ENCODE measurements at places on chromosomes 7 and 10.

GRCh38 chr10:17792991-17793390 lies 16.2 kb upstream of the MRC1 start:
- DNase-seq: no peak

DNA sequence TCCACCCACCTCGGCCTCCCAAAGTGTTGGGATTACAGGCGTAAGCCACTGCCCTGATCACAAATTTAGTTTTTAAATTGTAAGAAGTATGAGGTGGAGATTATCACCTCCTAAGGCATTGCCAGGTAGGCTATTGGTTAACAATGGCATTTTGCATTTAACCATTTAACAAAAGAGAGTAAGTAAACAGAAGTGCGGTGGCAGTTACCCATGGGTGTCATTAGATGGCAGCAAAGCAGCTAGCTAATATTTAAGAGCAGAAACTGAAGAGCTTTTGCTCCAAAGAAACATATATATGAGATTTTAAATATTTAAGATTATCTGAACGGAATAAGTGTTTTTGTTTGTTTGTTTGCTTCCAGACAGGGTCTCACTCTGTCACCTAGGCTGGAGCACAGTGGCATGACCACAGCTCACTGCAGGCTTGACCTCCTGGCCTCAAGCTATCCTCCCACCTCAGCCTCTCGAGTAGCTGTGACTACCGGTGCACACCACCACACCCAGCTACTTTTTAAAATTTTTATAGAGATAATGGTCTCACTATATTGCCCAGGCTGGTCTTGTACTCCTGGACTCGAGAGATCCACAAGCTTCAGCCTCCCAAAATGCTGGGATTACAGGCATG lies 325.5 kb upstream of the C7orf33 start:
- DNase-seq: peak; percentile 28

GRCh38 chr7:55534262-55534915 lies 37.9 kb downstream of the VOPP1 start:
- DNase-seq: peak; percentile 98

DNA sequence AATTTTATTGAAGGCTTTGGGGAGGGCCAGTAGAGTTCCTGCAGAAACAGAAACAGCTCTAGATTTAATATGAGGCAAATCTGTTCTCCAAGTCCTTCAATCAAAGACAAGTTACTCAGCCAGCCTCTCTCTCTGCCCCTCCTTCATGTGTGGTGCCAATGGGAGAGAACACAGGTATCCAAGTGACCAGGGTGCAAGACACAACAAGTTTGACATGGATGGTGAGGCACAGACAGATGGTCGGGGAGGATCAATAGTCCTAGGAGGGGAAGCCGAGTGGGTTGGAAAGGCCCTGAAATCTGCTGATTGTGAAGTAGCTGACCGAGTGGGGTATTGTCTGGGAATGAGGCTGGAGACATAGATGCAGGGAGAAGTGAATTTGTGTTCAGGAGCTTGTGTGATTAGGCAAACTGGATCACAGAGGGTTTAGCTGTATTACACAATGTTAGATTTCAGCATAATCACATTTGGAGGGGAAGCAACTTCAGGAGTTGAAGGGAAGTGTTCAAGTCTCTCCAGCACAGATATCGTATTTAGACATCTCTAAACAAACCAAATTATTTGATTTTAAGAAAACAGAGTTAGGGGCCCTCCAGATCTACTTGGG lies 1.5 kb downstream of the GIMAP1 start:
- DNase-seq: no peak

- DNase-seq: no peak
These were observed 2.1 kb downstream of the VSIR start for GRCh38 chr10:71771204-71771603.

- DNase-seq: no peak
These were observed 3.1 kb downstream of the PAX2 start for GRCh38 chr10:100748231-100749058.

DNA sequence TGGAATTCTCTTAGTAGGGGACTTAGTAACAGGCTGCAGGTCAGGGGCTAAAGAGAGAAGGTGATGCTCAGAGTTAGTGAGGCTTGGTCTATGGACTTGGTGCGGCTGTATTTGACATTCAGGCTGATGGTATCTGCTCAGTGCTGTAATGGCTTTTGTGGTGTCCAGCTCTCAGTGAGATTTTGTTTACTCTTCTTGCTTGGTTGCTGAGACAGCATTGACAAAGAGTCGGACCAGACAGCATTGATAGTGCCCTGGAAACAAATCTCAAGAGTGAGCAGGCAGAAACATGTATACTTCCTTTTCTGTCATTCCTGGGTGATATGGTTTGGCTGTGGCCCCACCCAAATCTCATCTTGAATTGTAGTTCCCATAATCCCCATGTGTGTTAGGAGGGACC lies 202.0 kb downstream of the STK31 start:
- no peak for DNase-seq

GRCh38 chr7:84412161-84412969 lies 217.8 kb upstream of the SEMA3A start:
- peak; percentile 31 for DNase-seq

DNA sequence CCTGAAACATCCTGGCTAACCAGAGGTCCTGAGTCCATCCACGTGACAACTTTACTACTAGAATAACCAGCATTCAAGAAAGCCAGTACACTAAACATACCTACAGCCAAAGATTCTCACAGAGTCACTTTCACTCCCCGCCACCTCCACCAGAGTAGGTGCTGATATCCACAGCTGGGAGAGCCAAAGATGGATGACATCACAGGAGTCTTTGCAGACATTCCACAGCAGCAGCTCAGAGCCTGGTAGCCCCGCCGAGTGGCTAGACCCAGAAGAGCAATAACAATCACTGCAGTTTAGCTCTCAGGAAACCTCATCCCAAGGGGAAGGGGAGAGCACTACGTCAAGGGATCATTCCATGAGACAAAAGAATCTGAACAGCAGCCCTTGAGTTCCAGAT lies 13.5 kb upstream of the ADAM22 start:
- DNase-seq: no peak

GRCh38 chr10:11050301-11051287 lies 32.9 kb downstream of the CELF2 start:
- DNase-seq: no peak

- no peak for DNase-seq
These were observed 102.1 kb downstream of the MPP7 start for GRCh38 chr10:28200775-28201174.

DNA sequence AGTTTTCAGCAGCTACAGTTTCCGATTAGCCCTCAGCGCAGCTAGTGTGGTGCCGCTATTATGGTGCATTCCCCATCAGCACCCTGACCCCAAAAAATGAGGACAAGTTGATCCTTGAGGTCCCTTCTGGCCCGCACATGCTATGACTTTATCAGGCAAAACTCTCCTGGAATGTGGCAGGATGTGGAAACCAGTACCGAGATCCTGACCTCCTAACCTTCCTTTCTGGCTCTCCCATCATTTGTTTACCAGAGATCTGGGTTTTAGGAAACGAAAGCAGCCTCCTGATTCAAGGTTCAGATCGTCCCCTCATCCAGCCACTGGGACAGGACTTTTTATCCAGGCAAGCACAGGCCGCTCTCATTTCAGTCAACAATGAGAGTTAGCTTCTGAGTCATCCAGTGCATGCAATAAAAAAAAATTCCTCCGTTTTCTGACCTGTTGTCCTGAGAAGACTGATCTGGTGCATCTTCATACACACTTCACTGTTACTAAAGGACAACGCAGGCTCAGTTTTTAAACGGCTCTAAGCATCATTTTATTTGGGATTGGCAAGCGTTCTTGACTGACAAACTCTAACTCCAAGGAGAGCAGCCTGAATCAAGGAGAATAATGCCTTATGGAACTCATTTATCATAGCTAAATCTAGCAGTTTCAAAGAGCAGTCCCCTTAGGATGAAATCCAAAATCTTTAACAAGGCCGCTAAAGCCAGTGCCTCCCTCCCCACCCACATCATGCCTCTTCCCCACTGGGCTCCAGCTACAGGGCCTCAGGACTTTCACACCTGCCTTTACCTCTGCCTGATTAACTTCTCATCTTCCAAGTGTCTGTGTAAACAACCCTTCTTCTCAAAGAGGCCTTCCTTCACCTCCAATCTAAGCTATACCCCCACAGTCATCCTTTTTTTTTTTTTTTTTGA lies 17.1 kb downstream of the PDLIM1 start:
- DNase-seq: peak; percentile 62

DNA sequence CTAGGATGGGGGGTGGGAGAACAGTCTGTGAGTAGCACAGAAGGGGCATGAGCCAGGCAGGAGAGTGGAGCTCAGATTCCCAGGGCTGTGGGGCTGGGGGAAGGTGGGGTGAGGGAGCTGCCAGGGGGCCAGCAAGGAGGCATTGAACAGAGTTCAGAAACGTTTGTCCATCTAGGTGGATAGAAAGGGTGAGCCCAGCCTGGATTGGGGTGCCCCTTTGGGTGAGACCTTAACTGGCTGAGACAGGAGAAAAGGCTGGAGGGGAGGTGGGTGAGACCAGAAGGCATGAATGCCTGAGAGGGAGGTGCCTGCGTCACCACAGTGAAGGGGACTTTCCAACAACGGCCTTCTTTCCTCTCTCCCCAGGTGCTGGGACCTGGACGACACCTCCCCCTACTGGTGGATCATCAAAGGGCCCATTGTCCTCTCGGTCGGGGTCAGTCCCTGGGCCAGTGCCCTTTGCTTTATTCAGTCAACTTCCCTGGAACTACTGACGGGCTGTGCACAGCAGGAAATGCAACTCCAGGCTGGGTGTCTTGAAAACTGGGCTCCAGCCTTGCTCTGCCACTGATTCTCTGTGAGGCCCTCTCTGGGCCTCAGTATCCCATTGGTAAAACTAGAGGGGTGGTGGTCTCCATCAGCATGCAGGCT lies 11.0 kb downstream of the GHRHR start:
- DNase-seq: peak; percentile 65

- no peak for DNase-seq
These were observed 25.1 kb upstream of the FAM170B start for GRCh38 chr10:49158915-49159314.

DNA sequence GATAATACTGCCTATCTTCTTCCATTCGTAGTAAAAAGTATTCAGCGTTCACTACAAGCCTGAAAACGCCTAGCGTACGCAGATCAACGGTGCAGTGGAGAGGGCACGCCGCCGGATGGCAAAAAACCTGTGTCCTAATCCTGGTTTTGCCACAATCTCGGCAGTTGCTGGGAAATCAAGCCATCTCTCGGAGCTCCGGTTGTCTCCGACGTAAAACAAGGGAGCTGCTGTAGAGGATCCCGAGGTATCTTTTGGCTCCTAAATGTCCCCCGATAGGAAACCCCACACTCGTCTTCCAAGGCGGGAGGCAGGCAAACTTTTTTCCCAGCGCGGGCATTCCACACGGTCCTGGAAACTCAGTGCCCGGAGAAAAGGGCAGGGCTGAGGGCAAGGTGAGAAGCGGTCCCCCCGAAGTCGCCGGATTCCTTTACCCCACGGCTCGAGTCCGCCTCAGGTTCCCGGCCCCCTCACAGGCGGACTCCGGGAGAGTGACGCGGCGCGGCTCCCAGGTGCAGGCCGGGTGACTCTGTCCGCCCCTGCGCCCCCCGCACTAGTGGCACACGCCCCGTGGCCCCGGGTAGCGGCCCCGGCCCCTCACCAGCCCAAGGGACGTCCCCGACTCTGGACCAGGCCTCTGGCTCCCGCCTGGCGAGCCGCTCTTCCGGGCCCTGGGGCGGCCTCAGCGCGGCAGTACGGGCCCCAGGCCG lies 649 bp downstream of the IDE start:
- DNase-seq: peak; percentile 53

- no peak for DNase-seq
These were observed 2.3 kb downstream of the GRB10 start for GRCh38 chr7:50780436-50780835.

Data from myocyte (in vitro differentiated cells).